ENCODE measurements at places on chromosomes 7 and 10.

GRCh38 chr10:73881221-73881919 lies 7.0 kb upstream of the CAMK2G start:
- DNase-seq, result no peak

- DNase-seq, result no peak
Observed at GRCh38 chr10:75857269-75857846, 425.9 kb downstream of the LRMDA start.

- DNase-seq, result no peak
Observed at GRCh38 chr10:80498078-80498832, 39.4 kb upstream of the SH2D4B start.

- DNase-seq, result no peak
Observed at GRCh38 chr7:151951672-151952338, 4.4 kb upstream of the GALNTL5 start.

GRCh38 chr7:15330943-15331342 lies 230.9 kb downstream of the AGMO start:
- no peak for DNase-seq

DNA sequence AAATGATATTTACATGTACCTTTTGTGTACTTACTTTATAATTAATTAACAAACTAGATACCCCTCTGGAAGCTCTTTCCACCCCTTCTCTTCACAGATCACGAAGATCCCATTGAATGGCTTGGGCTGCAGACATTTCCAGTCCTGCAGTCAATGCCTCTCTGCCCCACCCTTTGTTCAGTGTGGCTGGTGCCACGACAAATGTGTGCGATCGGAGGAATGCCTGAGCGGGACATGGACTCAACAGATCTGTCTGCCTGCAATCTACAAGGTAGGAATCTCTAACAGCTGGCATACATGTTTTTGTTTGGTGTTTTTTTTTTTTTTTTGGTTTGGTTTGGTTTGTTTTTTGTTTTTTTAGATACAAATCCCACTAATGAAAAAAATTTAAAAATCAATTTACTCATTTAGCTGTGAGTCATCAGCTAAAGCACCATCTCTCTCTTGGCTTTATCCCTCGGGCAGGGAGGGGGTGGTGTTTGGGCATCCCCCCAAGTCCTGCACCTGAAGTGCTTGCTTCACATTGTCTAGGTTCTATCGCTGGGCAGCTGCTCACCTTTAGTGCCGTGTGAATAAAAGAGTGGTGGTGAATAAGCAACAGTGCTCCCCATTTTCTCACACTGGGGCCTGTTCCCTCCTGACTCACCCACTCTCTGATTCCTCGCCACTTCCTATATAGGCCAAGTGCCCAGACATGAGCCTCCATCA lies 68.9 kb downstream of the MET start:
- DNase-seq, result no peak

DNA sequence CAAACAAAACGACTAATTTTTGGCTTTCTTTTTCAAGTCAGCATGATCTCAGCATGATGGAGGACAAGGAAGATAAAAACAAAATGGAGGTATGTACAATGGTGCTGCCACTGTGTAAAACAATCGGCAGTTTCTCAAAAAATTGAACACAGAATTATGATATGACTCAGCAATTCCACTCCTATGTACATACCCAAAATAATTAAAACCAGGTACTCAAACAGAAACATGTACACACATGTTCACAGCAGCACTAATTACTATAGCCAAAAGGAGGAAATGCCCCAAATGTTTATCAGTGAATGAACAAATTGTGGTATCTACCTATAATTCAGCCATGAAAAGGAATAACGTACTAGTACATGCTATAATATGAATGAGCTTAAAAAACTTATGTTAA lies 29.9 kb downstream of the SNX13 start:
- no peak for DNase-seq

DNA sequence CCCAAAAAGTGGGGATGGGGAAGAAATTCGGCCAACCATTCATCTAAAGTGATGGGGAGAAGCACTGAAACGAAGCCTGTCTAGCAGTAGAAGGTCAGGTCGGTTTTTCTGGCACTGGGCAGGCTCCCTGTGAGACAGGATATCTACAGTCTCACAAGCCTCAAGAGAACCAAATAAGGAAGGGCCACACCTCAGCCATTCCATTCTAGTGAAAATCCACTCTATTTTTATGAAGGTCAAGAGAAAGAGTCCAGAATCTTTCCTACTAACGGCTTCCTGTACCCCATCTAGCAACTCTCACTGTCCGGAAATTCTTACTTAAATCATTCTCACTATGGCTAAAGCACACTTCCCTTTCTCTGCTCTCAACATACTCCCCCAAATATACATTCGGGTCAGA lies 267.1 kb downstream of the PRPF18 start:
- DNase-seq, result no peak

GRCh38 chr7:16585540-16585939 lies 58.9 kb downstream of the LRRC72 start:
- DNase-seq, result no peak

GRCh38 chr7:128881458-128882125 lies 18.9 kb downstream of the ATP6V1F start:
- DNase-seq, result no peak

- DNase-seq, result no peak
Observed at GRCh38 chr7:5282543-5283316, at the start of gene SLC29A4. SLC29A4 (plus strand) TSS chr7:5282943; CDS start chr7:5287817, 4,874 bp downstream.

GRCh38 chr7:155007947-155008346 lies 5.0 kb upstream of the PAXIP1 start:
- peak; percentile 6 for DNase-seq

GRCh38 chr7:33190688-33191304 lies 61.4 kb downstream of the BBS9 start:
- DNase-seq, result no peak

- no peak for DNase-seq
Observed at GRCh38 chr10:73865459-73866442, 8.6 kb downstream of the CAMK2G start.

GRCh38 chr10:110947061-110947595 lies 27.7 kb downstream of the SHOC2 start:
- no peak for DNase-seq

- no peak for DNase-seq
Observed at GRCh38 chr7:127957886-127958285, 73.4 kb downstream of the LRRC4 start.

DNA sequence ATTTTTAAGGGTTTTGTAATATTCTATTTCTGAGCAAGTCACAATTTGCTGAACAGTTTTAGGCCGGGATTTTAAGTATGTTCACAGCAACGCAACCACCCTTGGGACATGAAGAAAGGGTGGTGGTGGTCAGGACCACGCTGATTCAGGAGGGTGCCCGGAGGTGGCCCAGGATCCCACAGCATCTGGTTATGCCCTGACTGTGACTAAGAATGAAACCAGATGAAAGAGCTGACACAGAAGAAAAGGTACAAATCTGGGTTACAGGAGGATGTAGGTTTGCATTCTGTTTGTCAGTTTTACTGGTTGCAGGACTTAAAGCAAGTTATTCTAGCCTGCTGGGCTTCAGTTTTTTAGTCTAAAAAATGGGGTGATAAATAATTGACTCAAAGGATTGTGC lies 279.7 kb downstream of the CCSER2 start:
- DNase-seq, result no peak

DNA sequence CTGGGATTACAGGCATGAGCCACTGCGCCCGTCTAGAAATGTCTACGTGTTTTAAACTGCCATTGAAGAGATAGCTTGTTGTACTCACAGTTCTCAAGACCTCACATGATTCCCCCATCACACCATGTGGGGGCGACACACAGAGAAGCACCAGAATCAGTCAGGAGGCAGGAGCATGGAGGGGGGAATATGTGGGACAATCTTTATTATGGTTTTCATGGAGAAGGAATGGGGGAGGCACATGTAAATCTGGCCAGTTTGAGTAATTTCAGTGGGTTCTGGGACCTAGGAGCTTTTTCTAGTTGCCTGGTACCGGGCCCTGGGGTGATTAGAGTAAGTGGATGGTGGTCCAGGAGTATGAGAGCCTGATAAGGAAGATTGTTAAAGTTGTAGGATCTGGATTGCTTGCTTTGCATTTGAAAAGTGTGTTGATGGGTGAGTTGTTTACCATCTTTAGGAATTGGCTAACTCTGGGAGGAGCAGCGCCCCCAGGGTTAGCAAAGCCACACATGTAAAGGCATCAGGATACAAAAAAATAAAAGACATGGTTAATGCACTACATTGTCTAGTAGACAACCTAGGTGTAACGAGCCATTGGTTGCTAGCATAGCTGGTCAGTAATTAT lies 85.4 kb upstream of the SLC13A1 start:
- DNase-seq, result no peak

- DNase-seq, result no peak
Observed at GRCh38 chr10:17003651-17004286, 125.8 kb downstream of the CUBN start.

GRCh38 chr10:124292911-124293615 lies 125.7 kb downstream of the OAT start:
- no peak for DNase-seq

DNA sequence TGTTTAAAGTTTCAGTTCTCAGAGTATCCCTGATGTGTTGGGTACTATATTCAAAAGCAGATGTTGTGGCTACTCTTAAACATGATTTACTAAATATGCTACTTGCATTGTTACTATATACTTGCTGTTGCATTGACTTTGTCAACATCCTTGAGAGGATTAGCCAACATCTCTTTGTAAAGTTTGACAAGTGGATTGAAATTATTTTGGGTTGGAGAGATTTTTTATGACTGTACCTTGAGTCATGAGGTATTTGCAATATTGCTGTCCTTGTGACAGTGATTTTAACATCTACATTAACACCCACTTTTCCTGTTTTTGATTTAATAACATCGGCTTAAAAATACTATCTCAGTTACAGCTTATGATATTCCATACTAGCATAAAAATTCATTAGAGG lies 31.9 kb downstream of the MRC1 start:
- DNase-seq, result no peak

DNA sequence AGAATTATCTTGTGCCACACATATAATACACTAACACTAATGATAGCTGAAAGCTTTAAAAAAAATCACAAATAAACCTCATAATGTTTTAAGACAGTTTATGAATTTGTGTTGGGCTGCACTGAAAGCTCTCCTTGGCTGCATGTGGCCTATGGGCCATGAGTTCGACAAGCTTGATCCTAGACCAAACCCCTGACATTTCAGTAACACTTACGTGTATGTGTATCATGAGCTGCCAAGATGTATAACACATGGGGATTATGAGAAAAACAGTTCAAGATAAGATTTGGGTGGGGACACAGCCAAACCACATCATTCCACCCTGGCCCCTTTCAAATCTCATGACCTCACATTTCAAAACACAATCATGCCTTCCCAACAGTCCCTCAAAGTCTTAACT lies 823.8 kb downstream of the PCDH15 start:
- no peak for DNase-seq

DNA sequence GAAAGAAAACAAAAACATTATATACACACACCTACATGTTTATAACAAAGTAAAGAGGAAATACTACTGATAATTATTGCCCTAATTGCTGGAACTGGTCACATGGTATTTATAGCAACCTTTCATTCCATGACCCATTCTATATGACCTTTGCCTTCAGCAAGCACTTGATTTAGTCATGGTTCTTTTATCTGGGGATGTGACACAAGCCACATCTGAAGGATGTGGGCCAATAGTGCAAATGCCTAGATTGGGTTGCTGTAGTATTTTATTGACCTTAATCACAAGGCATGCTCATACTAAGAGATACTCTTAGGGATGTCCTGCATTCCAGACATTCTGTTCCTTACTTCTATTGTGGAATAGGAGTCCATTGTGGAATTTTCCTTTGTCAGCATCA lies 723.5 kb upstream of the POM121L12 start:
- DNase-seq, result no peak

DNA sequence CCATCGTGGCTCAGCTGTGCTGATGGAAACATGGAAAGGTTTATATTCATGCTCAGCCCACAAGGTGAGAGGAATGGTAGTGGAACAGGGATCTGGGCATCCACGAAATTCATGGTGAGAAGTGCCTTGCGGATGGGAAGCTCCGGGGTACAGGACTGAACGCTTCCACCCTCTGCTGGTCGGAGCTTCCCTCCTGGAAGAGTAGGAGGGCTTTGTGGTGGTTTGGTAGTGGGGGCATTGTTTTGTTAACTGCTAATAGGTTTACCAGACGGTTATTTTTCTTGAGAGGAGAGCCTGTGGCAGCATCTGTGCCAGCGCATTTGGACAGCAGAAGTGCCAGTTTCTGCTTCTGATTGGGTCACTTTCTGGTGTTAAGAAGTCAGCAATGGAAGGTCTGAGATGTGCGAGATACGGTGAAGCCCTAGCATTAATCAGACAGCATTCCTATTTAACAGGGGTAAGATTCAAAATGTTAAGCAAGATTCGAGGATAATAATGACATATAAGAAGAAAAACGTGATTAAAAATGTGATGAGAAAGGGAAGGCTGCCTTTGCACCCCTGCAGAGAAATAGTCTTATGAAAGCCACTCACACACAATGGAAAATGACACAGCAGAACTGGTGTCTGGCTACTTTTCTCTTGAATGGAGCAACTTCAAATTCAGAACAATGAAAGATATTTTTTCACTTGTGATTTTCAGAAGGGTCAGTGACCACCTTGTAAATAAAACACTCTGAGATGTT lies 17.7 kb downstream of the ABCA13 start:
- no peak for DNase-seq

- DNase-seq, result no peak
Observed at GRCh38 chr7:28731092-28731658, 227.0 kb downstream of the TRIL start.

DNA sequence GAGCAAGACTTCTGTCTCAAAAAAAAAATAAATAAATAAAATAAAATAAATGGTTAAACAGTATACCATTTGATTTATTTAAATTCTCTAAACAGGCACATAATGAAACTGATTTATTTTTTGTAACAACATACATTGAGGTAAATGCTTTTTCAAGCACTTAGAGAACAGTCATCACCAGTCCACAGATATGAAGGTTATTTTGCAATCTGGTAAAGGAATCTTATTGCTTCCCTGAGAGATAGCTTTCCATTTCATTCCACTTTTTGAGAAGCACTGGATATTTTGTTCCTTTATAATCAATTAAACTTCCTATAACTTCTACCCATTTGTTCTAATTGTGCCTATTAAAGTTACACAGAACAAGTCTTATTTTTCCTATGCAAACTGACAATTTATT lies 5.2 kb downstream of the CEP55 start:
- no peak for DNase-seq

DNA sequence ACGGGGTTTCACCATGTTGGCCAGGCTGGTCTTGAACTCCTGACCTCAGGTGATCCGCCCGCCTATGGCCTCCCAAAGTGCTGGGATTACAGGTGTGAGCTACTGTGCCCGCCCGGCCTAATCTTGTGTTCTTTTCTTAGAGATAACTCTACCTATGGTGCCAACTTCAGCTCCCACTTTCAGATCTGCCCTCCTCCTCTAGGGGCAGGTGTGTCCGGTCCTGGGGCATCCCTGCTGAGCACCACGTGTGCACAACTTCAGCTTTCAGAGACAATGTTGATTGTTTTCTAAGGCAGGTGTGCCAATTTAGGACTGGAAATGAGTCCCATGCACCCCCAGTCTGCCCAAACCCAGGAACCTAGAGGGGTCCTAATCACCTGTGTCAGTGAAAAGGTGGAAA lies 18.5 kb upstream of the FXYD4 start:
- no peak for DNase-seq

Measured in effector memory CD8-positive, alpha-beta T cell (primary cell).